ENCODE measurements at places on chromosomes 13 and 19.

GRCh38 chr19:55546822-55547614 lies 1.7 kb upstream of the SBK3 start:
- peak; percentile 43 for DNase-seq

- DNase-seq = no peak
These were observed 19.2 kb downstream of the GNA11 start for GRCh38 chr19:3113100-3114017.

DNA sequence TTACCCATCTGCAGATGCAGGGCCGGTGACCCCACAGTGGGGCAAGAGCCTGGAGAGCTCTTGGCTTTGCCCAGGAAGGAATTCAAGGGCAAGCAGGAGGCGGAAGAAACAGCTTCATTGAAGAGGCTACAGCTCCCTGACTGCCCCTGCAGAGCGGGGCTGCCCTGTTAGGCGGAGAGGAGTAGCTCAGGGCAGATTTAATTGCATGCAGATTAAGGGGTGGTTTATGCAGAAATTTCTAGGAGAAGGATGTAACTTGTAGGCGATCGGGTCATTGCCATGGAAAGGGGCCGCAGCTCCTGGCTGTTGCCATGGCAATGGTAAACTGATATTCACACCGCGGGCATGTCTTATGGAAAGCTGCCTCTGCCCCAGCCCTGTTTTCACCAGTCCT lies 94.1 kb downstream of the ATP11A start:
- DNase-seq = no peak

GRCh38 chr19:8000298-8001038 lies 5.0 kb downstream of the ELAVL1 start:
- no peak for DNase-seq

GRCh38 chr13:97141097-97141496 lies 81.0 kb upstream of the MBNL2 start:
- DNase-seq = no peak

GRCh38 chr13:113205428-113205931 lies 3.0 kb downstream of the PCID2 start:
- DNase-seq = no peak

DNA sequence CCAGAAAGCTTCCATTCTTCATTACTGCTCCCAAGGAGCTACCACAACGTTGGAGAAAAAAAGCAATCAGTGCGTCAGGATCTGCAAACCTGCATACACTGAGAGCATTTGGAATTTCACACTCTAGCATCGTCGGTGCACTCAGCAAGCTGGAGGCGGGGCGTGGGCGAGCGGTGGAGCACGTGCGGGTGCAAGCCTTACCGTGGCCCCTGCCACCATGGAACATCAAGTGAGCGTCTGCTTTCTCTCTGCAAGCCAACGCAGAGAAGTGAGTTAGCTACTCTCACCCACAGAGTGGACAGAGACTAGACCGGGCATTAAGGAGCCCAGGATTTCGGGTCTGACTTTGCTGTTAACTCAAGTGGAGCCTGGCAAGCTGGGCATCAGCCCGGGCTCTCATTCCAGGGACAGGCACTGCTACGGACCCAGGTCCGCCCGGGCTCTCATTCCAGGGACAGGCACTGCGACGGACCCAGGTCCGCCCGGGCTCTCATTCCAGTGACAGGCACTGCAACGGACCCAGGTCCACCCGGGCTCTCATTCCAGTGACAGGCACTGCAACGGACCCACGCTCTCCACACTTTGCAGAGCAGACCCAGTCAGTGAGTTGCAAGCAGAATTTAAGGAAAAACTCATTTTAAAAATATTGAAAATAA lies 124.1 kb upstream of the SPACA7 start:
- DNase-seq = no peak

DNA sequence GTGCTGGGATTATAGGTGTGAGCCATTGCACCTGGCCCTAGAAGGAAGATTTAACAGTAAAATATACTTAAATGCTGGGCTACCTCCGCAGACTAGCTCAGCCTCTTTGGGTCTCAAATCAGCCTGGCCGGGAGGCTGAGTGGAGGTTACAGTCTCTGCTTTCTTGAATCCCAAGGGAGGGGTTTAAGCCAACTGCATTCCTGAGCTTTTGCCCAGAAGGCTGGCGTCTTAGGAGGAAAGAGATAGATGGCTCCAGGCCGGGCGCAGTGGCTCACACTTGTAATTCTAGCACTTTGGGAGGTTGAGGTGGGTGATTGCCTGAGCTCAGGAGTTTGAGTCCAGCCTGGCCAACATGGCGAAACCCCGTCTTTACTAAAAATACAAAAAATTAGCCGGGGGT lies 623 bp upstream of the C5AR1 start:
- no peak for DNase-seq
